Breast epithelium (tissue), 4 donors: ENCODE measurements at places on chromosomes 2 and 18.
A peak's percentile ranks its signal among the peaks of the same experiment; 100 is the strongest.

DNA sequence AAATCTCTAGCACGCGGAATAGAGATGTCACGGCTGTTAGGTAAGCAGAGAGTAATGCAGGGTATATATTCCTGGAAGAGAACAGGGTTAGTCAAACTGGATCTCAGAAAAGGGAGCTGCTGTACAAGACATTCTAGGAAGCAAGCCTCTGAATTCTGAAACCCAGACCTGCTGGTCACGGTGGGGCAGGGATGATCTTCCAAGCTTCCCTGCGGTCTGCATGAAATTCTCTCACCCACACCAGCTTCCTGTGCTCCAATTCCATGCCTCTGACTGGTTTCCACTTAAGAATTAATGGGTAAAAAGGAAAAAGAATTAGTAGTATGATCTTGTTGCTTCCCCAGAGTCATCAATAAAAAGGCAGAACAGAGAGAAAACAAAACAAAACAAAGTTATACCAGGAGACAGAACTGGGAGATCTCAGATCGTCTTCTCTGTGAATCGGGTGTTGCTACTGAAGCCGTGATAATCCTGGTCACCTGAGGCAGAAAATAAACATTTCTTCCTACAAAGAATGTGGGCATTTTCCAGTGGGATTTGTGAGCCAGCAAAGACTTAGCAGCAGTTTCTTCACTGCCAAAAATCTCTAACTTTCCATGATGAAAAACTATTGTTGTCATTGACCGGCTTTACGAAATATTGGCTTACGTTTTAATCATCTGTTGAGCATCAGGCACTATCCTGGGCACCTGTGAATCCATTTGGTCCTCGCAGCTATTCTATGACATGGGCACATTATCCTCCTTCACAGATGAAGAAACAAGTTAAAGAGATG lies 5.3 kb upstream of the CYP27C1 start:
- no peaks in the 10 kb centered on the region for H3K27me3 ChIP-seq
- DNase-seq = no peak
- H3K36me3 ChIP-seq = no peaks in the 10 kb centered on the region
- no peaks in the 10 kb centered on the region for H3K4me1 ChIP-seq

GRCh38 chr2:174868878-174869277 lies 104.6 kb upstream of the CHRNA1 start:
- no peaks in the 10 kb centered on the region for H3K36me3 ChIP-seq
- no peak for DNase-seq
- H3K27me3 ChIP-seq = no peaks in the 10 kb centered on the region
- H3K4me3 ChIP-seq = no peak overlapping the region

DNA sequence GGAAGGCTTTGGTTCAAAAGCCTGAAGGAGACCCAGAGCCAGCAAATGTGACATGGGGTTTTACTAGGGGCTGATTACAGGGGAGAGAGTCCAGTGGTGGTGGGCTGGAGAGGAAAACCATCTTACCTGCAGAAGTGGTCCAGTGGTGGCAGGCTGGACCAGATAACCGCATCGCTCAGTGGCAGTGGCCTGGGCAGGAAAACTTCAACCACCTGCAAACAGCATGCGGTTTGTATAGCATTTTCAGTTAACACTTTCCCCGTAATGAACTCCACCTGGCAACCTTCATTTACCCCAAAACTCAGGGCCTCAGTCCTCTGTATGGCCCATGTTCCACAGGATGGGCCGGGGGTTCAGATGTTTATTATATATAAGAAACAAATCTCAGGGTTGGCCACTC lies 114.4 kb downstream of the LRRTM1 start:
- H3K27ac ChIP-seq = no peak overlapping the region
- no peak overlapping the region for H3K4me3 ChIP-seq
- no peak for DNase-seq
- no peaks in the 10 kb centered on the region for H3K27me3 ChIP-seq

- H3K27me3 ChIP-seq = no peaks in the 10 kb centered on the region
- H3K27ac ChIP-seq = peak overlapping the region; percentile 77
- H3K4me3 ChIP-seq = no peak overlapping the region
- DNase-seq = peak; percentile 72
- peaks cover 11% of the 10 kb centered on the region for H3K4me1 ChIP-seq
- no peaks in the 10 kb centered on the region for H3K36me3 ChIP-seq
These were observed 61.1 kb downstream of the MEIS1 start for GRCh38 chr2:66495788-66496640.

DNA sequence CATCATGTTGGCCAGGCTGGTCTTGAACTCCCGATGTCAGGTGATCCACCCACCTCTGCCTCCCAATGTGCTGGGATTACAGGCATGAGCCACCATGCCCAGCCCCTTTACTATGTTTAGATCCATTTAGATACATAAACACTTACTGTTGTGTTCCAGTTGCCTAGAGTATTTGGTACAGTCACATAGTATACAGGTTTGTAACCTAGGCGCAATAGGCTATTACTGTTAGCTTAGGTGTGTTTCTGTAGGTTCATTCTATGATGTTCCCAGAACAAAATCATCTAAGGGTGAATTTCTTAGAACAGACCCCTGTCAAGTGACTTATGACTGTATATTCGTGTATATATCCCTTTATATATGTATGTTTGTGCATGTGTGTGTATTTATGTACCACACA lies 61.8 kb downstream of the MYCN start:
- no peak overlapping the region for H3K4me3 ChIP-seq
- no peaks in the 10 kb centered on the region for H3K4me1 ChIP-seq
- DNase-seq = no peak
- no peaks in the 10 kb centered on the region for H3K27me3 ChIP-seq
- H3K36me3 ChIP-seq = no peaks in the 10 kb centered on the region
- no peak overlapping the region for H3K27ac ChIP-seq

DNA sequence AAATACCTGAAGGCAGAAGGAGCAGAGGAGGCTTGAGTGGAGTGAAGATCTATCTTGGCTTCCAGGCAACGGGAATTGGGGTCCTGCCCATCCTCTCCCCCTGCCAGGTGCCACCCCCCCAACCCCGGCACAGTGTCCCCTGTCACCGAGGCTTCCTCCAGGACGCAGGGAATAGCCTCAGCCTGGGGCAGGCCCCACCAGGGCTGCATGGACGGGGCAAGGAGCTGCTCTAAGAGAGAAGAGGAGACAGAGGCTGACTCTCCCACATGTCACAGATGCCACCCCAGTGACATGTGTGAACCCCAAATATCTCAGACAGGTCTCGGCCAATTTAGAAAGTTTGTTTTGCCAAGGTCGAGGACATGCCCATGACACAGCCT lies 42.1 kb downstream of the PXDN start:
- H3K27ac ChIP-seq = no peak overlapping the region
- H3K36me3 ChIP-seq = no peaks in the 10 kb centered on the region
- no peak overlapping the region for H3K4me3 ChIP-seq

DNA sequence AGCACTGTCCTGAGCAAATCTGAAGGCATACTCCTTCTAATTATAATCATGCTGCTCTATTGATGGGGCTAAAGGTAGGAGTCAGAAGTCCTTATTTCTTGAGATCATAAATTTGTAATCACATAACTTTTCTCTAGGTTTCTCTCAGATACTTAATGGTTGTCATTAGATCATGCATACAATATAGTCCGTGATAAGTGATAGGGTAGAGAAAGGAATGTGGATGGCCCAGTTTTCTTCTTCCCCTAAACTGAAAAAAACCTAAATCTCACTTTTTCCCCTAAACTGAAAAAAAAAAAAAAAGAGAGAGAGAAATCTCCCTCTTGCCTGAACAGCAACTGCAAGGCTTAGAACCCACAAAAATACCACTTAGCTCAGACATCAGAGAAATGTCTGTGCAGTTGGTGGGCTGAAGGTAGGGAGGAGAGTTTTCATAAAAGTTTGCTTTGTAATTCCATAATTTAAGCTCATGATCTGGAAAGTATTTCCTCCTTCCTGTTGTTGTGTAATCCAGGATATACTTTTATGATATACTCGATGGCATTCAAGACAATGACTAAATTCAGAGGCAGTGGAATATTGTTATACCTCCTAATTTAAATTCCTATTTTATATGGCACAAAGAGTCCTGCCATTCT lies 79.3 kb upstream of the ITPRID2 start:
- H3K4me3 ChIP-seq = no peak overlapping the region
- H3K36me3 ChIP-seq = no peaks in the 10 kb centered on the region
- no peaks in the 10 kb centered on the region for H3K4me1 ChIP-seq
- no peak overlapping the region for H3K27ac ChIP-seq
- H3K27me3 ChIP-seq = no peaks in the 10 kb centered on the region
